ENCODE measurements at places on chromosomes 11 and 22.

- DNase-seq, result no peak
Measured at GRCh38 chr11:92269021-92269420, 44.4 kb downstream of the FAT3 start.

- no peak for DNase-seq
Measured at GRCh38 chr11:78244546-78245255, 56.0 kb downstream of the USP35 start.

DNA sequence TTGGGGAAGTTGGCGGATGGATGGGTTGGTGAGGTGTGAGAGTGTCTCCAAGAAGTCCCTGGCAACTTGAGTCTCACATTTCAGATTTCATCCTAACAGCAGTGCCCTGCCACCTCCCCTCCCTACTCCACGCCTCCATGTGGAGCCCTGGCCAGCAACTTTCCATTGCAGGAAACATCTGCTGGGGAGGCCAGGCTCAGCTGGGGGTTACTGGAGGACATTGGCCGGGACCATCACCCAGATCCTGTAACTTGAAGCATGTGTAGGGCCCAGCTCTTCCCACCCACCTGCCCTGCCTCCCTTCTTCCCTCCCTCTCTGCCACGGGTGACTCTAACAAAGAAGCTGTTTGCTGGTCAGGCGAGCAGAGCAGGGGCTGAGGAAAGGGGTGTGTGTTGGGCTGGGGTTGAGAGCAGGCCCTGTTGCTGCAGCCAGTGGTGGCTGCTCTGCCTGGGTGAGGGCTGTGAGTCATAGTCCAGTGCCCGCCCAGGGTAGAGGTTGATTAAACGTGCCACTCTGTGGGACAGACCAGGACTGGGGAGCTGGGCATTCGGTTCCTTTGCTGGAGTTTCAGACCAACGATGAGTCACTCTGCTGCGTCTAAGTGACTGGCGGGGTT lies 64.0 kb downstream of the SCN3B start:
- no peak for DNase-seq

DNA sequence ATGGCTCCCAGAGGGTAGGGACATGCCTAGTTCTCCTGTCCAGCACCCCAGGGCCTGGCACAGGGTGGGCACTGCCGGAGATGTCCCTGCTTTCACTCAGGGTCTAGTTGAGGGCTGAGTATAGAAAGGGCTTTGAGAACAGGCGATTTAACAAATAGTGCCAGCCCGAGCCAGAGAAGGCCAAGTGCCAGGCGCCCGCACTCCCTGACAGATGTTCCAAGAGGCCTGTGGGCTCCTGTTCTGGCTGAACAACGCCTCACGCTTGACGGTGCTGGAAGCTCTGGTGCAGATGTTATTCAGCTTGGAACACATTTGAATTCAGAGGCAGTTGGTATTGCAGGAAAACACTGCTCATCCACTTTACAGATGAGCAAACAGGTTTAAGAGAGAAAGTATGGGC lies 46.5 kb downstream of the NFAM1 start:
- DNase-seq, result no peak

- no peak for DNase-seq
Measured at GRCh38 chr11:1218256-1218787, 4.5 kb upstream of the MUC5B start.

- DNase-seq, result no peak
Measured at GRCh38 chr22:23536821-23537345, 43.2 kb downstream of the IGLL1 start.

GRCh38 chr11:75272821-75273301 lies 32.3 kb downstream of the TPBGL start:
- DNase-seq, result no peak

DNA sequence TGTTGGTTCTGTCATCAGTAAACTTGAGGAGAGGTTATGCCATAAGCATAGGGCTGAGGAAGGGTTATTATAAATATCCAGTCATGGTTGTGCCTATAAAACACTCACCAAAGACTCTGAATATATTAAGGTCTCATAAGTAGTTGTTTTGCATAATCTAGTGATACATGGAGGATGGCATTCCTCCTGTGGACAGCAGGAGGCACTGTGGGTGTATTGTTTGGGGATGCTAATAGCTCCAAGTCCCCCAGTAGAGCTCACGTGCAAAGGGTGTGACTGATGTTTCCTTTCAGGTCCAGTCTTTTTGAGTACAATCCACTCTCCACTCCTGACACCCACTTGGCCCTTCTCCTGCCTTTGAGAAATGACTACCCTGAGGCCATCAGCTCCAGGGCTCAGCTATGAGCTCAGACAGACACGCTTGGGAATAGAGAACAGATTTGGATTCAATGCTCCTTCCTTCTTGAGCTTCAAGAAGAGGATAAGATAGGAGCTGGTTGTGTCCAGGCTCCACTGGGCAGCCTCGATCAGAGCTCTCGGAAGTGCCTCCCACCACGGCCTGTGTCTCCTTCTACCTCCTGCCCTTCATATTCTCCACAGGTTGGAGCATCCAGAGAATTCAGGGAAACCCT lies 85.2 kb upstream of the IGLL5 start:
- no peak for DNase-seq

DNA sequence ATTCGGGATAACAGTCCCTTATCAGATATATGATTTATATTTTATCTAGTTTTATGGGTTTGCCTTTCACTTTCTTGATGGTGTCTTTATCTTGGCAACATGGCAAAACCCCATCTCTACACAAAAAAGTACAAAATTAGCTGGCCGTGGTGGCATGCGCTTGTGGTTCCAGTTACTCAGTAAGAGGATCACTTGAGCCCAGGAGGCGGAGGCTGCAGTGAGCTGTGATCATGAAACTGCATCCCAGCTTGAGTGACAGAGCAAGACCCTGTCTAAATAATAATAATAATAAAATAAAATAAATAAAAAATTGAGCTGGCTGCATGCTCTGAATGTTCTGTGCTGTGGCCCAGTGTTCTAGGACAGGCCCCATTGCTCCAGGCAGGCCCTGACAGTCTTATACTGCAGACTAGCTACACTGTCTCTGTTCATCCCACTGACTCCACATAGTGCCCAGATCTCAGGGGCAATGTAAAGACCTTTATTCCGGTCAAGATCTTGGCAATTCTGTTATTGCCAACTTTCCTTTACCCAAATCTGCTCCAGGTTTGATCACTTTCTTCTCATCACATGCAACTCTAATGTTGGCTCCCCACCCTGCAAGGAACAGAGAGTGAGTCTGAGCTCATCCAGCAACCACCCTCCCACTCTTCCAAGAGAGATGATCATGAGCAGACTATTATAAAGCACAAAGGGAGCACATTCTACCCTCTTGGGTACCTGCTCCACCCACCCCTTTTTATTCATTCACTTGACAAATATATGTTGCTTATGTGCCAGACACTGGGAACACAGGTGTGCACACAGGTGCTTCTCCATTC lies 8.8 kb downstream of the HSPA8 start:
- DNase-seq, result no peak

- DNase-seq, result no peak
Measured at GRCh38 chr22:20550851-20551744, 43.7 kb downstream of the MED15 start.

GRCh38 chr11:100469835-100470234 lies 217.3 kb upstream of the ARHGAP42 start:
- no peak for DNase-seq

DNA sequence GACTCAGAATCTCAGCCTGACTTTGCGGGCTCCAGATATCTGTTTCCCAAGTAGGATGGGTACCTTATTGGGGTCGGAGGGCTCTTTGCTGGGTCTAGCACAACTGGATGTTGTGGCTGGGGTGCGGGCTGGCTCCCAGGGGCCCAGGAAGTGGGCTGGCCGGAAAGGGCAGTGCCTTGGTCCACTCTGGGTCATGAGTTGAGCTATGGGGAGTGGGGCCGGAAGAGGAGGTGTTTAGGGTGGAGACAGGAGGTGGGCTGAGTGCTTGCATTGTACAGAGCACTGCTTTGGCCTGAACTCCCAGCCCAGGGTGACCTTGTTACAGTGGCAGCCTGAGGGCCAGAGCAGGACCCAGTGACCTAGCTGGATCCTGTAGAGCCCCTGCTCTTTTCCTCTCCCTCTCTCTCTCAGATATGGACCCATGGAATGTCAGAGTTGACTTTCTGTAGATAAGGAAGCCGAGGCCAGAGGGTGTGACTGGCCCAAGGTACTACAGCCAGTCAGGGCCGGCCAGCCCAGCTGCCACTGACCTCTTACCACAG lies 13.2 kb downstream of the PHLDB1 start:
- no peak for DNase-seq

Measured in fibroblast of skin of left biceps (primary cell).